Memory B cell (primary cell): ENCODE measurements at places on chromosomes 7 and 10.

DNA sequence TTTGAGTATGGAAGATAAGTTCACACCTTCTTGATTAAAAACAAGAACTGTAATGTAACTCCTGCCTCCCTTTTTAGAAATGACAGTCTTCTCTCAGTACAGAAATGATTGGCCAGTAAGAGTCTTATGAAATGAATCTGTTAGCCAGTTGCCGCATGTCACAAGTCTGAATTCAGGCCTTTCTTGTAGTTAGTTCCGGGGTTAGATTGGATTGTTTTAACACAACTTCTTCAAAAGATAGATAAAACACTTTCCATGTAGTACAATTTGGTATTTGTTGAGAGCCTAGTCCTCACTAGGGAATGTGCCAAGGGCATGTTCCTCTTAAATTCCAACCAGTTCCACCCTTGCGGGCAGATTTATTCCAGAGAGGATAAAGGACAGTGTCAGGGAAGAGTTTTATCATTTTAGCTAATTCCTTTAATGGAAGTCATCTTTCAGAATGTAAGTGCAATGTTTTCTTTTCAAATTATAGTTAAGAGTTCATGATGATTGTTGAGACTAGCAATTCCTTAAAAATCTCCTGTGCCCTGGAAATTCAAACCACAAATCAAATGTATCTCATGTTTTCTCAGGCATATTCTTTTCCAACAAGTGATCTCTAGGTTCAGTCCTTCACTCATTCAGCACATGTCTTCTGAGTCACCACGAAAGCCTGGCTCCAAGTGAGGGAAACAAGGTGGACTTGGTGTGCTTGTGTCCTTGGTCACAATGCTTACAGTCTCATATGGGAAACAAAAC is 4.1 kb downstream of the FHIP2A start:
- H3K4me3 ChIP-seq, result no peak overlapping the region
- H3K4me1 ChIP-seq, result peaks cover 38% of the 10 kb centered on the region
- H3K27ac ChIP-seq, result peak overlapping the region; percentile 25
- H3K27me3 ChIP-seq, result no peaks in the 10 kb centered on the region

- DNase-seq, result no peak
- no peak overlapping the region for H3K27ac ChIP-seq
- H3K4me3 ChIP-seq, result no peak overlapping the region
- H3K27me3 ChIP-seq, result peaks cover 3% of the 10 kb centered on the region
- H3K4me1 ChIP-seq, result no peaks in the 10 kb centered on the region
- no peaks in the 10 kb centered on the region for H3K36me3 ChIP-seq
These were observed 45.7 kb downstream of the FAM171A1 start for GRCh38 chr10:15325243-15325943.

DNA sequence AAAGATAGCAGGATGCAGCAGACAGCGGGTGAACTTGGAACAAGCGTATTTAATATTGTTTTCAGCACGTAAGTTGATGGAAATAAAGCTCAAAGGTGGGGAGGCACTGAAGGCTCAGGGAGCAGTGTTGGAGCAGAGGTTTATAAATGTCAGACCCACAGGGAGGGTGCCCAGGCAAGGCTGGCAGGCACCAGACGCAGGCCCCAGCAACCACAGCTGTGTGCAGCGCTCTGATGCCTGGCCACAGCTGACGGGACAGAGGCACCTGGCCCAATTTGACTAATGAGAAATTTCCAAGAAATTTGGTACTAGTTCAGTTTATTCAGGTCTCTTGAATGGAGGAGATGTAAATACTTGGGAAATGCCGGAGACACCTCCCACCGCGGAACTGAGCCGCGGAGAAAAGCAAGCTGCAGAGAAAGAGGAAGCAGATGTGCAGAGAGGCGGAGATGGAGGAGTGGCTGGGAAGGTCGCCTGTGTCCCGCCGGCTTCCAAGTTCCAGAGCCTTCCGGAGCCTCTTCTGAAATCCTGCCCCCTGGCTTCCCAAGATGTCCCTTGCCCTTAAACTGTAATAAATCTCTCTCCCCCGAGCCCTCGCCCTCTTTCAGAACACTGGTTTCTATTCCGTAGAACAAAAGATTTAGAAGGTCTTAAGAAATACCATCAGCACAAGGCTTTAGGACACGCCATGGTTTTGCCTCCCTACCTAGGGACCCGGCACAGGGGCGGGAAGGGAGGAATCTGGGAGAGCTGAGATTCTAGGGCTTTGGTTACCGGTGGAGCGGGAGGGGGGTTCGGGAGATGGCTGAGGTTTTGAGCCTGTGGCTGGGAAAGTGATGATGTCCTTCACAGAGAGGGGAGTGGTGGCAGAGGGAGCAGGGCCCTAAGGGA is 38.4 kb upstream of the PLXNA4 start:
- no peak overlapping the region for H3K27ac ChIP-seq
- no peak for DNase-seq
- H3K27me3 ChIP-seq, result peaks cover 10% of the 10 kb centered on the region
- H3K36me3 ChIP-seq, result no peaks in the 10 kb centered on the region
- H3K4me3 ChIP-seq, result peak overlapping the region; percentile 33

DNA sequence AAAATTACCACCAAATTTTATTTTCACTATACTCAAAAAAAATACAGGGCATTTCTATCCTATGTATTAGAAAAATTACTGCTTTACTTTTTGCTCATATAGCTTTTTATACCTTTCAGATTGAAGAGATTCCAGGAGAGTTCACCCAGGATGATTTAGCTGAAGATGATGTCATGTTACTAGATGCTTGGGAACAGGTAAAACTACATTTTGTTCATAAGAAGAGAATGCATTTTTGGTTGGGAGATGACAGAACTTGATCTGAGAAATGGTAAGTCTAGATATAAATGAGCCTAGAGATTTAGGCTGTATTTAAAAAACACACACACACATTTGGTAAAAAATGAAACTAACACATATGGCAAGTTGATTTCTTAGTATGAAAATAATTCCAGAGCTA is 38.1 kb upstream of the ARL4A start:
- H3K27ac ChIP-seq, result no peak overlapping the region
- no peak overlapping the region for H3K4me3 ChIP-seq
- peaks cover 1% of the 10 kb centered on the region for H3K36me3 ChIP-seq
- H3K4me1 ChIP-seq, result no peaks in the 10 kb centered on the region

DNA sequence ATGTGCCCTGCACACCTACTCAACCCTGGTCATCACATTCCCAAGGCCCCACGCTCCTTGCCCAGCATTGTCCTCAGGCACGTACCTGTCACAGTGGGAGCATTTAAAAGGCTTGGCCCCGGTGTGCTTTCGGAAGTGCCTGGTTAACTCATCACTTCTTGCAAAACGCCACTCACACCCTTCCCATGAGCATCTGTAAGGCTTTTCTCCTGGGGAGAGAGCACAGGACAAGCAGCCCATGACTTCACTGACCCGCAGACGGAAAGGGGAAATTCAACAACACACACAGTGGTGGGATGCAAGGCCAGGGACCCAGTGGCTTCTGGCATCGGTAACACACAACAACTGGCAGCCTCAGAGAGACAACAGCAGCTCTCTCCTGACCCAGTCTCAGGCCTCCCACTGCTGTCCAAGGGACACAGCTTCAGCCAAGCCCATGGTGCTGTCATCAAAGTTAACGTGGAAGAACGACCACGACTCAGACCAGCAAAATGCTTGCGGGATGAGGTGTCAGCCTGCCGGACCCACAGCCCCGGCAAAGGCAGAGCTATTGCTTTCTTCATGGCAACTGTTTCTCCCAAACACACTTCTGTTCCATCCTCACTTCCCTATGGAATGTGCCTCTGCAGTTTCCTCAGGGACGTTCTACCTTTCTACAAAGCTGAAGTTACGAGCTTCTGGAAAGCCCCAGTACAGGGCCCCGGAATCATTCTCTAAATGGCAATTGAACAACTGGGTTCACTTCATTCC is 4.8 kb downstream of the KLF6 start:
- DNase-seq, result no peak
- H3K4me3 ChIP-seq, result peak overlapping the region; percentile 90
- peaks cover 55% of the 10 kb centered on the region for H3K36me3 ChIP-seq
- no peaks in the 10 kb centered on the region for H3K27me3 ChIP-seq
- H3K27ac ChIP-seq, result peak overlapping the region; percentile 100
- peaks cover 47% of the 10 kb centered on the region for H3K4me1 ChIP-seq

DNA sequence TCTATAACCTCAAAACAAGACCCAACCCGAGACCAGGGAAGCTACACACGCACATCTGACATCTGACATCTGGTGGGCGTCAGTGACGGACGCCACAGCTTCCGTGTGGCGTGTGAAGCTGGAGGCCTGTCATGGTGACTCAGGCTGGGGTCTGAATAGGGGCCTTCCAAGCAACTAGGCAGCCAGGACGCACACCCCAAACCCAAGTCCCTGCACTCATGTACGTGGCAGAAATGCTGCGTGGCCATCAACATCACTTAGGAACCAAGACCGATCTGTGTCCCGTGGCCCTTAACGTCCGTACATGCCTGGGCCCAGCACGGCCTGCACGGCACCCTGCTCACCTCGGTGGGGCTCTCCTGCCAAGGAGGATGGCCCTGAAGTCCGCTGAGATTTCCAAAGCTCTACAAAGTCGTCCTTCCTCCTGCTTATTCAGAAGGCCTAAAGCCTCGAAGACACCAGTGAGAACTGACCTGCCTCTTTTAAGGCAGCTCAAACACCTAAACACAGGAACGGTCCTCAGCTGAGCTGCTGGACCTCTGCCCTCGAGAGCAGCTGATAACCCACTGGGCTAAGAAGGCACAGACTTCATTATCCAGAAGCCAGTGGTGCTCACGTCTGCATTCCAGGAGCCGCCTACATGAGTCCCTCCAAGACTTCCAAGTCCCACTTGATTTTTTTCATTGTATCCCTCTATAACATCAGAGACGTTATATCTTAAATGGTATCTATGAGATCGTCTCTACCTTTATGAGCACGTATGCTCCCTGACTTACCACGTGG is 82.5 kb downstream of the DIP2C start:
- H3K27ac ChIP-seq, result no peak overlapping the region
- no peaks in the 10 kb centered on the region for H3K36me3 ChIP-seq
- H3K4me3 ChIP-seq, result no peak overlapping the region
- no peak for DNase-seq
